CD4-positive, alpha-beta T cell treated with Interleukin-17A for 4 hours (primary cell): ENCODE measurements at places on chromosomes 13 and 19.

GRCh38 chr19:57380923-57381322 is 8.7 kb upstream of the ZNF548 start:
- no peak for DNase-seq

- DNase-seq = no peak
Measured at GRCh38 chr19:34574704-34575103, 93.1 kb downstream of the WTIP start.

- no peak for DNase-seq
Measured at GRCh38 chr19:17720440-17720839, 1.2 kb downstream of the MAP1S start.

- no peak for DNase-seq
Measured at GRCh38 chr19:53870485-53870844, 2.8 kb downstream of the MYADM start.
